ENCODE measurements at places on chromosomes 6 and 20.

DNA sequence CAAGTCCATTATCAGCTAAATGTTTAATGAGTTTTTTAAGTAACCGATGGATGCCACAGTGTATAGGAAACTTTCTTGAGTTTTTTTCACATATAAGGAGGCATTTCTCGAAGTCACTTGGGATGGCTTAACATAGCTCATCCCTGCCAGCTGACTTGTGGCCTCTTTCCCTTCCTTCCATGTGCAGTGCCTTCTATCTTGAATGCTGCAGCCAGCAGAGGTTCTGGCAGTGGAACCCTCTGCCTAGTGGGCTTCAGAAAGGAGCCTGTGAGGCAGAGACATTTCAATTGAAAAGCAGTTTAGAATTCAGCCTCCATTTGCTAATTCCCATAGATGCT, 51.9 kb downstream of the AKAP12 start:
- no peak for DNase-seq

GRCh38 chr6:16651871-16652270, 109.4 kb downstream of the ATXN1 start:
- DNase-seq, result no peak

GRCh38 chr6:7909323-7910276, 988 bp downstream of the TXNDC5 start:
- DNase-seq, result peak; percentile 53

DNA sequence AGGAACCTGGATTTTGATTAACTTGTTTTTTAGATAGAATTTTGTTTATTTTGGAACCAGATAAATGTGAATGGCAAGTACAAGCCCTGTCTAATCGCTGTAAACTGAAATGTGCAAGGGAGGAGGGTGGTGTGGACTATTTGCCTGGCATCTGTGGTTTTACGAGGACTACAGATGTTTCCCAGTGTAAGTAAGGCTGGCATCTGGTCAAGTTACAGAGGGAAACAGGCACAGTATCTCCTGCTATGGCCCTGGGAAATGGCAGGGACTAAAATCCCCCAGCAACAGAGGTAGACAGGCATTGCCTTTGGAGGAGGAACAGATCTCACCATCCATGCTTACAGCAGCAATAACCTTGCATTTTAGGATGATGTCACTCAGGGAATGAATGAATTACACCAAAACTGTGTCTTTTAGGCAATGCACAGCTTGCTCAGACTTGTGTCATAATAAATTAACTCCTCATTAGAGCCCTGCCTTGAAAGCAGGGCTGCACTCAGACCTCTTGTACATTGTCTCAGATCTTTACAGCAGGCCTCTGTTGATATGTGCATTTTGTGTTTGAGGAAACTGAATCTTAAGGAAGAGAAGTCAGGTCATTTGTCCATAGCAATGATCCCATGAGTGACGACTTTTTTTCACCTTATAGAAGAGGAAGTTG, 96.2 kb downstream of the TCP11 start:
- DNase-seq, result peak; percentile 68

- no peak for DNase-seq
These were observed 202.6 kb downstream of the TRDN start for GRCh38 chr6:123434186-123434585.

DNA sequence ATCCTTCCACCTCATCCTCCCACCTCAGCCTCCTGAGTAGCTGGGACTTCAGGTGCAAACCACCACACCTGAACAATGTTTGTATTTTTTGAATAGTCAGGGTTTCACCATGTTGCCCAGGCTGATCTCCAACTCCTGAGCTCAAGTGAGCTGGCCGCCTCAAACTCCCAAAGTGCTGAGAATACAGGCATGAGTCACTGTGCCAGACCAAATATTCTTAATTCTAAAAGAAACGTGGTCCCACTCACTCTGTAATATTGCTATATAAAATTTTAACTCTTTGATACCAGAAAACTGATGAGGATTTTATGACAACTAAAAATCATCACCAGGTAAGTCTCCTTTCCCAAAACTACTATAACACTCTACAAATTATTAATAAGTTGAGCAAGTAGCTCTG, 716.8 kb upstream of the GJE1 start:
- no peak for DNase-seq

DNA sequence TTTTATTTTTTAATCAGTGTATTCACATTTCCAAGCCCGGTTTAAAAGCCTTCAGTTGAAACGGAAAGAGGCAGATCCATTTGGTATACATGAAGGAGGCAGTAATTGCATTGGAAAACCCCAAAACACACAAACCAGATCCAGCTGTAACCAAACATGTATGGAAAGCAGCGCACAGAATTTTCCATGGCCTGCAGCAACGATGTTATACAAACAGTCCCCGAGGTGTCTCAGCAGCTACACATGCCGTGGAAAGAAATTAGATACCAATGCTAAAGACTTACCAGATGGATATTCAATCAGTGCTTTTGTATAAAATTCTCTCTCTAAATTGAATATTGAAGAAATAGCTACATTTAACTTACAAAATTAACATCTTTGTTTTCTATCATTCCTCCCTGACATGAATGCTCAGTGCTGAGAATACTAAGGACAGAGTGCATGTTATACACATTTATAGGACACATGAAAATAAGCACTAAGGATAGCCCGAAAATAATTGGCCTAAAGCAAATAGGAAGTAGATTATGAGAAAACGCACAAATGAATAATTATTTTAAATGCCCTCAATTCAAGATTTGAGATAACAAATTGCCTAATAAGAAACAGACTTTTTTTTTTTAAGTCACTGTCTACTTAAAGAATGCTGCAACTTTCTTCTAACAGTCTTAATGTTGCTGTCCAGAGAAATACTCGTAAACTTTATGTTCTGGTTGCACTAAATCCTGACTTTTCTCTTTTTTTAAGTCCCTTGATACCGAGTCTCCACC, 713.1 kb downstream of the HDGFL1 start:
- DNase-seq, result no peak
